Stimulated activated CD8-positive, alpha-beta memory T cell treated with anti-CD3 and anti-CD28 coated beads, Interleukin-7, amount 100 ng/mL, for 48 hours (primary cell): ENCODE measurements at places on chromosomes 13 and 19.

DNA sequence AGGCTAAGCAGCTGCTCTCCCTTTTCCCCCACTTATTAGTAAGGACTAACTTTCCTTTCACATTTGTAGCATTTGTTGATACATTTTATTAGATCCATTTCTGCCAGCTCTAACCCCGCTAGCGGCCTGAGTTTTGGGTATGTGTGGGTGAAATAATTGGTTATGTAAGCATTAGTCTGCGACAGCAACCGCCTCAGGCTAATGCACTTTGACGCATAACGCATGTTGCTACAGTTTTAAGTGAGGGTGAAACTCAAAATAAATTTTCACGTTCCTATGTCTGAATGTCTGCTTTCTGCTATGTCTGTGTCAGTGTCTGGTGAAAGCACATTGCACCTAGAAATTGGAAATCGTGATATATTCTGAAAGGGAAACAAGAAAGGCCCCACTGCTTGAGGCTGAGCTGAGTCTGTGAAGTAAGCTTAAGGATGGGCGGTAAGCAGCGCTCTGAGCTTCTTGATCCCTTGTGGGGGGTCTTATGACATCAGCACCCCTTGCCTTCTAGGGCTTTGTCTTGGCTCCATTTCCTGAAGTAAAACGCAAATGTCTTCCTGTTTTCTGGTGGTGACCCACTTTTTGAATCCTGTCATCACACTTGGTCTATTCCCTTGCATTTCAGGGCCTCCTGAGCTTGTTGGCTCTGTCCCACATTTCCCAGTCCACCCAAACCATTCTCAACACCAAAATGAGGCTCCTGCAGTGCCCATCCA is 648.3 kb upstream of the ARGLU1 start:
- DNase-seq, result no peak

GRCh38 chr19:50030225-50030624 is 4.4 kb downstream of the ZNF473 start:
- DNase-seq, result no peak

GRCh38 chr19:18506101-18506930 is 15.6 kb downstream of the ELL start:
- no peak for DNase-seq

DNA sequence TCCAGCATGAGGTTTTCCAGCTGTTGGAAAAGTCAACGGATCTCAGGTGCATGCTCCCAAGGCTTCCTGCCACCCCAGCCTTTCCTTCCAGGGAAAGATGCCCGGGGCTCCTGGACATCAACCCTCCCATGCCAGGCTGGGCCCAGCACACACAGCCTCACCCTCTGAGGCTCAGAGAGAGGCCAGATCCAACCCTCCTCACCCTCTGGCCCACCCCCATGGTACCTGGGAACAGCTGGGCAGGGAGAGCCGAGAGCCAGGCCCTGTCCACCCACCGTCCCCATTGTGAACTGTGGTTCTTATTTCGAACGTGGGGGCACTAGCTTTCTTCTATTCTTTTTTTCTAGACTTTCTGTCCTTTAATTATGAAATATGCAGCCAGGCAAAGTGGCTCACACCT is 9.9 kb upstream of the CCNP start:
- no peak for DNase-seq

DNA sequence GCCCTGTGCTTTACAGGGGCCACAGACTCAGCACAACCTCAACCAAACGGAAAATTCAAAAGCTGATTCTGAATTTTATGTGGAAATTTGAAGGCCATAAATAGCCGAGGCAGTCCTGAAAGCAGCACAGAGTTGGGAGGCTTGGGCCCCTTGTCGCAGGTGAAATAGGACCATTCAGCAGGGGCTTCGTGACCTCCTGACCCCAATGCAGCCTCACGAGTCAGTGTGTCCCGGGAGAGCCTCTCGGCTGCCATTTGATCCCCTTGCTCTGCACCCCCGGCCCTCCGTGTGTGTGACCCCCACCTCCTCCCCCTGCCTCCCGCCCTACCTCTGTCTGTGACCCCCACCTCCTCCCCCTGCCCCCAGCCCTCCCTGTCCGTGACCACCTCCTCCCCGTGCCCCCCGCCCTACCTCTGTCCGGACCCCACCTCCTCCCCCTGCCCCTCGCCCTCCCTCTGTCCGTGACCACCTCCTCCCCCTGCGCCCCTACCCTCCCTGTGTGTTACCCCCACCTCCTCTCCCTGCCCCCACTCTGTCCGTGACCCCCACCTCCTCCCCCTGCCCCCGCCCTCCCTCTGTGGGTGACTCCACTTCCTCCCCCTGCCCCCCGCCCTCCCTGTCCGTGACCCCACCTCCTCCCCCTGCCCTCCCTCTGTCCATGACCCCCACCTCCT is 41.7 kb upstream of the TFDP1 start:
- no peak for DNase-seq

GRCh38 chr19:10744253-10744798 is 26.4 kb downstream of the DNM2 start:
- DNase-seq, result no peak
